Mucosa of gallbladder (tissue), 1 donor: ENCODE measurements at places on chromosomes 7 and 10. TPM values are rescaled to one million over a fixed set of nuclear protein-coding genes. Genes with fewer than 3 reads are reported as not detected.

DNA sequence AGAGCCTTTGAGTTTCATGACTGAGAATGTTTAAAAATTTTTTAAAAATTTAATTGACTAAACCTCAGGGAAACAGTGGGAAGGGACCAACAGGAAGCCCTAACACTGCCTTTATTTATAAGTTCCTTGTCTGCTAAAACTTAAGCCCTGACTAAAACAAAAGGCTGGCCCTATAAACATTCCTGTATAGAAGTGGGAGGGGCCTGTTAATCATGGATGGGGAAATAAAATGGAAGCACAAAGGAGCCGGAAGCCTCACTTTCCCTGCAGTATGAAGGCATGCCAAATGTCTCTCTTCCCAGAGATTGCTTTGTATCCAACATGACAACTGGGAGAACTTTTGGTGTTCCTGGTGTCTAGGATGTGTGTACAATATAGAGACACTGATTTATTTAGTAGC lies 66.0 kb downstream of the VPS50 start:
- DNase-seq: no peak

DNA sequence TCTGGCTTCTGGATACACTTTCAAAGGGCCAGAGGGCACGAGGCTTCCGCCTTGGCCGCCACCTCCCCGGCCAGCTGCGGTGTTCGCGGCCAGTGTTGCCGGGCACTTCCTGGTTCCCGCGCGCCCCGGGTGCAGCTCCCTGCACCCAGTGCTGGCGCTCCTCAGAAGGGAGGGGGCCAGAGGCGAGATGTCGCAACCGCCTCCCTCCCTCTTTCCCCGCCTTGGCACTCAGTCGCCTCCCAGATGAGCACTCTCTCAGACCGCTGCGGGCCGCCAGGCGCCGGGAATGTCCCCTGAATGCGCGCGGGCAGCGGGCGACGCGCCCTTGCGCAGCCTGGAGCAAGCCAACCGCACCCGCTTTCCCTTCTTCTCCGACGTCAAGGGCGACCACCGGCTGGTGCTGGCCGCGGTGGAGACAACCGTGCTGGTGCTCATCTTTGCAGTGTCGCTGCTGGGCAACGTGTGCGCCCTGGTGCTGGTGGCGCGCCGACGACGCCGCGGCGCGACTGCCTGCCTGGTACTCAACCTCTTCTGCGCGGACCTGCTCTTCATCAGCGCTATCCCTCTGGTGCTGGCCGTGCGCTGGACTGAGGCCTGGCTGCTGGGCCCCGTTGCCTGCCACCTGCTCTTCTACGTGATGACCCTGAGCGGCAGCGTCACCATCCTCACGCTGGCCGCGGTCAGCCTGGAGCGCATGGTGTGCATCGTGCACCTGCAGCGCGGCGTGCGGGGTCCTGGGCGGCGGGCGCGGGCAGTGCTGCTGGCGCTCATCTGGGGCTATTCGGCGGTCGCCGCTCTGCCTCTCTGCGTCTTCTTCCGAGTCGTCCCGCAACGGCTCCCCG lies at the start of gene FFAR4:
Gene FFAR4 (plus strand): TSS at position 231 of the 842 bp plus-strand sequence. CDS start 56 bp downstream, at position 287.
- DNase-seq: peak; percentile 69

GRCh38 chr7:74290981-74291441 lies 1.8 kb downstream of the CLIP2 start:
- DNase-seq: no peak

DNA sequence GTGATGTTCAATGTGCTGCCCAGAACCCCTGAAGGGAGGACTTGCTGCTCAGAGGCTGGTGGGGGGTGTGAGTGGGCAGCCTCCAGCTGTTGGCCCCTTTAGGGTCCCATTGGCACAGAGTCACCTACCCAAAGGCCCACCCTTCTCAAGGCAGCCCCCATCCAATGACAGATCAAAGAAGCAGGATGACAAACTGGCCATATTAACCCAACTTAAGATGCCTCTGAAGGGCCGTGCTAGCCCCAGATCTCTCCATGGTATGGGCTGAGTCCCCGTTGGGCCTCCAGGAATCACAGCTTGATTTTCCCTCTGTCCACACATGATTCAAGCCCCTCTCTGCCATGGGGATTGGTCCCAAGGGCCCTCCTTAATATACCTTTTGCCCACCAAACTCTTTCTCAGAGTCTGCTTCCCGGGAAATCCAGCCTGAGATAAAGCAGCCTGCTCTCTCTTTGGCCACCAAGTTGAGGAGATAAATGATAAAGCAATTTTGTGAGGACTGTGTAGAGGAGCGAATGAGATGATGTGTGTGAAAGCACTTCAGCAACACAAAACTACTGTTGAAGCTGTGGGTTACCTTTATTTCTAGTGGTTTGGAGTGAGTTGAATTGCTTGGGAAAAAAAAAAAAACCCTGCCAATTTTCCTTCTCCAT lies 38.2 kb upstream of the C10orf71 start:
- peak; percentile 5 for DNase-seq

DNA sequence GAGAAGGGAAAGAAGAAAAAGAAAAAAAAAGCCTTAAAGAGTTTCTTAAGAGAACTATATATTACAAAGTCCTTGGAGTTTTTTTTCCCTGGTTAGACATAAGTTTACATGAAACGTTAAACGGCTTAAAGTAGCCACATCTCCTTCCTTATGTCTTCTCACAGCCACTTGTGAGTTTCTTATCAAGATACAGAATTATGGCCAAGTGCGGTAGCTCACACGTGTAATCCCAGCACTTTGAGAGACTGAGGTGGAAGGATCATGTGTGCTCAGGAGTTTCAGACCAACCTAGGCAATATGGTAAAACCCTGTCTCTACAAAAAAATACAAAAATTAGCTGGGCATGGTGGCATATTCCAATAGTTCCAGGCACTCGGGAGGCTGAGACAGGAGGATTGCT lies 54.3 kb downstream of the IKZF1 start:
- DNase-seq: no peak

DNA sequence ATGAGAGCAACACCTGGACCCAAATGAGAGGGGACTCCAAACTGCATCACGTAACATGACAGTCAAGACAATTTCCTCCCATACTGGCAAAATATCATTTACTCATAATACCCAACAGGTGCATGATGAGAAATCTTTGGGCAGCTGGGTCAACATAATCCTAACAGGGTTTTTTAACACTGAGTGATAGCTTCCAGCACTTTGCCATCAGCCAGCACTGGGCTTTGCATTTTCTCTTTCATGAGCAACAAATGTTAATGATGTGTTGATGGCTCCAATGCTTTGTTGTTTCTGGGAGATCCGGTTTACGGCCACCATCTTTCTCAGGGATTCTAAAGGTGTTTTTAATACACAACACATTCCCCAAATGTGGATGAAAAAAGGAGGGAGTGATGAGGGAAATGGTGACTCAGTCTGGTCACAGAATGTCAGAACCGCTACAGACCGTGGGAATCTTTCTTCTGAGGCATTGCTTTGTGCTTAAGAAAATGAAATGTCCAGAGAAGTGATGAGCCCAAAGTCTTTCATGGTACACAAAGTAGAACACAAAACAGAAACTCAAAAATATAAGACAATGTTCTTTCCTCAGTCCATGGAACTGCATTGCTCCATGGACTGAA lies 705.7 kb upstream of the IGFBP3 start:
- DNase-seq: no peak

GRCh38 chr7:85041605-85042216 lies 145.1 kb downstream of the SEMA3D start:
- peak; percentile 63 for DNase-seq

GRCh38 chr10:36437367-36437766 lies 688.0 kb upstream of the ANKRD30A start:
- DNase-seq: no peak

DNA sequence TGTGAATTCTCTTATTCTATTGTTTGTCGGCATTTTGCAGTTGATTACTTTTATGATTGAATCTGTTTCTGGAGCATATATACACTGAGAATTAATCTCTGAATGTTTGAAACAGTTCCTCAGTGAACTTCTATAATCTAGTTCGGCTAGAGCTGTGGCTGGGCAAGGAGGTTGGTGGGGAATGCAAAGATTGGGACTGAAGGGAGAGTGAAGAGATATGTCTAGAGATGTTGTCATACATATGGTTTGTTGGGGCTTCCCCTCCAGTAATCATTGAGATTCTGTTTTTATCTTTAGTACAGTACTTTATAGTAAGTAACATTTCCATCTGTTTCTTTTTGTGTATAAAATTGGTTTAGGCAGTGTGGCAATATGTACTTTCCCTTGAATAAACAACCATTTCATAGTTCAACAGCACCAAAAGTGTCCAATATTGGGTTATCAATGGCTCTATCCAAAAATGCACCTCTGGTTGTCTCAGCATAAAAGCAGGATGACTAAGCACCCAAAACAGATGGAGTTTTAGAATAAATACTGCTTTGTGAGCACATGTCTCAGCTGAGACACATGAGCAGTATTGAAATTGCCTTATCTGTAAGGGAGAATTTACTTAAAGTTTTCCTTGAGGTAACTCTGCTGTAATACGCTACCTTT lies 36.7 kb downstream of the WAC start:
- DNase-seq: no peak

GRCh38 chr7:108724251-108725100 lies 154.8 kb downstream of the DNAJB9 start:
- no peak for DNase-seq

GRCh38 chr10:100446130-100446761 lies 16.6 kb upstream of the WNT8B start:
- DNase-seq: no peak

- no peak for DNase-seq
Observed at GRCh38 chr7:28748346-28748745, 209.8 kb downstream of the TRIL start.

- DNase-seq: peak; percentile 27
Observed at GRCh38 chr7:28081016-28081415, 99.6 kb downstream of the JAZF1 start.

DNA sequence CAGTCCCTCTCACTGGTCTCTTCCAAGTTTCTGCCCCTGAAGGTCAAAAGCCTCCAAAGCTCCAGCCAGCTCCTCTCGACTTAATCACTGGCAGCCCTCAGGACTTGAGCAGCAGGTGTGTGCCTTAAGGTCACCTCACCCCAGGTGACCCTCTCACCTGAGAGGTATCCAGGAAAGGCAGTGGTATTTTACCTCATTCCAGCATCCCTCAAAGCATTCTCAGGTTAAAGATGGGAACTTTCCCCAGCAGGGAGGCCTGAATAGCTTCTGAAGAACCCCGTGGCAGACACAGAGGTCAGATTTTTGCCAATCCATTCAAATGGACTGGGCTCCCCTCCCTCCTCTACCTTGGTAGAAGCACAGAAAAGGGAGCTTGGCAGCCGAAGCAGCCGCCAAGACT lies 148.2 kb downstream of the GFRA1 start:
- DNase-seq: no peak

DNA sequence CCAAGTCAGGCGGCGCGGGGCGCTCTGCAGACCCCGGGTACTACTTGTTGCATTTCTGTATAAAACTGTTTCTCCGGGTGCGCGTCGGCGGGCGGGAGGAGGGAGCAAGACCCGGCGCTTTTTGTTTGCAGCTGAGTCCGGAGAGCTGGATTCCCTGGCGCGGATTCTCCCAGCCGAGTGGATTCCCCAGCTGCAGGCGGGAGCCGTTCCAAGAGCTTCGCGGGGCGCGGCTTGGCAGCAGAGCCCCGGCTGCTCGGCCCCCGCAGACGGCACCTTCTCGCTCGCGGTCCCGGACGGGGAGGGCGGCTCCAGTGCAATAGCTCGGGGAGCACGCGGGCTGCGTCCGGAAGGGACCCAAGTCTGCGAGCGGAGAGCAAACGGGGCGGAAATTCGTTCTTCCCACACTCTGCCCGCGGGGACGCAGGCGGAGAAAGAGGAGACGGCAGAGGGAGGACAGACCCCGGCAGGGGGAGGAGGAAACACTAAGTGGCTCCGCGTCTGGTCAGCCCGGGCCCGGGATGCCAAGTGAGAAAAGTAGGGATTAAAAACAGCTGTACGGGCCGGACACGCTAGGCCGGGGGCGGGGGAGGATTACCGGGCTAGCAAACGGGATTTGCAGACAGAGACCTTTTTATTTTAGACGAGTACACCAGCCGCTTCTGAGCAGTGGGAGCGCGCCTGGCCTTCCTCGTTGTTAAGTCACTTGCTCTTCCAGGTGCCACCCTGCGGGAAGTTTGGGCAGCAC lies at the start of gene TRIL:
Gene TRIL (minus strand): TSS at position 96 of the 745 bp plus-strand sequence. CDS start 284 bp downstream, outside the sequence.
- peak; percentile 47 for DNase-seq

DNA sequence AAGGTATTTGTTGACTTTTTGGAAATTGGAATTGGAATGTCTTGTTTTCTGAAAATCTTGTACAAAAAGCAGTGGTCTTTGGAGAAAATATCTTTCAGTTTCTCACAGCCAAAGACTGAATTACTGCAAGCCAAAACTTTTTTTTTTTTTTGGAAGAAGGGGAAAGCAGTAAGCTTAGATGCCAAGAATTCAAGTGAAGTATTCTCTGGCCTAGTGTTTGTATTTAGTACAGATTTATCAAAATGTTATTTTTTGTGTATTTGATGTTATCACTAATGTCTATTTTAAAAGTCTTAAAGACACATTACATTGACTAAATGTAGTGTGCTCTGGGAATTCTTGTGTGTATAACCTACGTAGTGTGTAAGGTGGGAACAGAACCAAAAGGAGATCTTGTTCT lies 6.2 kb downstream of the TET1 start:
- no peak for DNase-seq

- no peak for DNase-seq
Observed at GRCh38 chr7:126460664-126461063, 792.1 kb downstream of the GRM8 start.

DNA sequence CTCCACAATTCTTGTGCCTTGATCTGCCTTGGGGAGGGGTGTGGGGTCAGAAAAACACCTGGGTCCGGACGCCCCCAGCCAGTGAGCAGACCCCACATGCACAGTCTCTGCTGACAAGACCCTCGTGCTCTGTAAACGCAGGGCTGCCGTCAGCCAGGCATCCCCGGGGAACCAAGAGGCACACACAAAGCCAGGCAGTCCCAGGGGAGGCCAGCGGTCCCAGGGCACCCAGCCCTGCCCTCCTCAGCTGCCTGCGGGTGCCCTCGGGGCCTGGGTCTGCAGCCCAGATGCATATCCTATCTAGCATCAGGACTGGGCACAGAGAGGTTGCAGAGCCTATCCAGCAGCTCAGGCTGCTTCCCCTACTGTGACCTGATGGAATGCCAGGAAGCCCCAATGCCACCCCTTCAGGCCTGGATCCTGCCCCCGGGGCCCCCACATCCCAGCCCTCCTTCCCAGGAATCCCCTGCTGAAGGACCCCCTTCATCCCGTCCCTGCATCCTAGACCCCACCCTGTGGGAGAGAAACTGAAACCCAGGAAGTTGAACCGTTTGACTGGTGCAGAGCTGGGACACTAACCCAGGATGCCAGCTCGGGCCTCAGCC lies 92.4 kb downstream of the MICALL2 start:
- DNase-seq: no peak

ALOX5 gene
- total RNA-seq: 25.8 TPM

HNRNPA2B1 gene
- total RNA-seq: 344 TPM

CUL2 gene
- total RNA-seq: 26.2 TPM
